HFFc6 (cell line): ENCODE measurements at places on chromosomes 2 and 18.

- H3K4me3 ChIP-seq = no peak overlapping the region
- H3K36me3 ChIP-seq = peaks cover 19% of the 10 kb centered on the region
- H3K27ac ChIP-seq = no peak overlapping the region
- peaks cover 42% of the 10 kb centered on the region for H3K4me1 ChIP-seq
- no peak for DNase-seq
Observed at GRCh38 chr2:120642646-120643045, 93.0 kb upstream of the GLI2 start.

- H3K4me1 ChIP-seq = peaks cover 30% of the 10 kb centered on the region
- no peak for DNase-seq
- no peak overlapping the region for H3K27ac ChIP-seq
Observed at GRCh38 chr18:28457784-28458183, 280.9 kb upstream of the CDH2 start.

DNA sequence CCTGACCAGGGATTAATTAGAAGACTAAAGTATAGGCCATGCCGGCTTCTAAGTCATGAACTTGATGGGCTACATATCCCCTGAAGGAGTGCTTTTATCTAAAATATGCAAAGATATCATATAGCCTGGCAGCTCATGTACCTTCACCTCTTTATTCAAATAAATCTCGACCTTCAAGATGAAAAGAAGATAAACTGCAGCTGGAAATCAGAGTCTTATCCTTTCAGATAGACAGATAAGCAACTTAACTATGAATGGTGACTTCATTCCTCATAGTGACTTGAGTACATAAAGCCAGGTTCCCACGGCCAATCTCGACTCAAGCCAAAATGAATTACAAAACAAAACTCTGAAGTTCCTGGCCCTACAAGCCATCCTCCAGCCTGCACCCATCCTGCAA lies 165.3 kb upstream of the KLHL29 start:
- no peak for DNase-seq
- H3K4me1 ChIP-seq = no peaks in the 10 kb centered on the region
- no peak overlapping the region for H3K4me3 ChIP-seq
- peaks cover 1% of the 10 kb centered on the region; the same call in 1 of the 2 replicates for H3K27me3 ChIP-seq

- no peak for DNase-seq
- peaks cover 20% of the 10 kb centered on the region for H3K27me3 ChIP-seq
- H3K27ac ChIP-seq = no peak overlapping the region
Observed at GRCh38 chr2:73925033-73925704, 1.5 kb upstream of the DGUOK start.

DNA sequence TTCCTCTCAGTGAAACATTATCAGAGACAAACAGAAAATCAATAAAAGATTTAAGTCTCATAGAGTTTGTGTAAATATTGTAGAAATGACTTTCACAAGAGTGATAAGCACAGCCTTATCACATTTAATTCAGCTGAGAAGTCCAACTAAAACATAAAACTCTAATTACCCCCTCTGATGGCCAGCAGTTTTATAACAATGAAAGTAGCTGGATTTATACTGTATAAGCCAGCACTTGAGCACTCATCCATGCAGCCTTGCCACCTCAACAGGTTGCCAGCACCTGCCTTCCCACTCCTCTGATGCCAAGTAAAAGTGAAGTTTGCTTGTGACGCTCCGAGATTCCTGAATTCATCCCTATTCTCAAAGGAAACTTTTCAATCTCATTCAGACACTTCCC lies 103.0 kb upstream of the STK39 start:
- peaks cover 5% of the 10 kb centered on the region; the same call in 1 of the 2 replicates for H3K4me1 ChIP-seq
- H3K36me3 ChIP-seq = no peaks in the 10 kb centered on the region
- H3K27me3 ChIP-seq = no peaks in the 10 kb centered on the region; the same call in 1 of the 2 replicates
- DNase-seq = no peak

- peaks cover 8% of the 10 kb centered on the region for H3K27me3 ChIP-seq
- peak; percentile 90 for DNase-seq
- peak overlapping the region; percentile 69 for H3K27ac ChIP-seq
- H3K4me1 ChIP-seq = peaks cover 41% of the 10 kb centered on the region
- H3K4me3 ChIP-seq = peak overlapping the region; percentile 77
- H3K36me3 ChIP-seq = peaks cover 5% of the 10 kb centered on the region
Observed at GRCh38 chr18:10519999-10520935, 5.6 kb upstream of the NAPG start.

DNA sequence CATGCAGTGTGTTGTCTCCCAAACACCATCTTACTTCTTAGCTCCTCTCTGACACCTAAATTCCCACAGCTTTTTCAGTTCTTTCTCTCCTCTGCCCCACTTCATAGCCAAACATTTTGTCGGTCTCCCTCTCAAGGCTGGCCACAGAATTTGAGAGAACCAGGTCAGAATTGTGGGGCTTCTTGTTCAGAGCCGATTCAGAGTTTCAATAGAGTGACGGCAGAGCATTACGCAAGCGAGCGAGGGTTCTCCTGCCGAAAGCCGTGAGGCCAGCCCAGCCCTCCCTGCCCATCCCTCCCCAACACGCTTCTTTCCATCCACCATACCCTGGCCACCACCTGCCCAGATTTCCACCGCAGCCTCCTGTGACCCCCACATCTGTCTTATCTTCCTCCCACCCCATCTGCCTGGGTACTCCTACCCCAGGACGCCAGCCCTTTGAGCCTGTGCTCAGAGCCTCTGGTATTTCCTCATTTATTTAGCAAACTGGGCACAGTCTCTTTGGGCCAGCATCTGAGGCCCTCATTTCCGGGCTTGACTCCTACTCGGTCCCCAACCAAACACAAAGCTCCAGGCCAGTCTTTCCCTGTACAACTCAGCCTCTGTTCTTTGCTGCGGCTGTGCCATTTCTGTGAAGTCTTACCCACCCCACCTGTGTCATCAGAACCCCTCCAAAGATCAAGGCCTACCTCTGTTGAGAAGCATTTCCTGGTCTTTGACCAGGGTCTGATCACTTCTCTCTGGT lies 70.0 kb upstream of the MAP4K4 start:
- H3K4me1 ChIP-seq = no peaks in the 10 kb centered on the region; the same call in 1 of the 2 replicates
- no peak overlapping the region for H3K4me3 ChIP-seq
- no peak for DNase-seq
- no peak overlapping the region for H3K27ac ChIP-seq

DNA sequence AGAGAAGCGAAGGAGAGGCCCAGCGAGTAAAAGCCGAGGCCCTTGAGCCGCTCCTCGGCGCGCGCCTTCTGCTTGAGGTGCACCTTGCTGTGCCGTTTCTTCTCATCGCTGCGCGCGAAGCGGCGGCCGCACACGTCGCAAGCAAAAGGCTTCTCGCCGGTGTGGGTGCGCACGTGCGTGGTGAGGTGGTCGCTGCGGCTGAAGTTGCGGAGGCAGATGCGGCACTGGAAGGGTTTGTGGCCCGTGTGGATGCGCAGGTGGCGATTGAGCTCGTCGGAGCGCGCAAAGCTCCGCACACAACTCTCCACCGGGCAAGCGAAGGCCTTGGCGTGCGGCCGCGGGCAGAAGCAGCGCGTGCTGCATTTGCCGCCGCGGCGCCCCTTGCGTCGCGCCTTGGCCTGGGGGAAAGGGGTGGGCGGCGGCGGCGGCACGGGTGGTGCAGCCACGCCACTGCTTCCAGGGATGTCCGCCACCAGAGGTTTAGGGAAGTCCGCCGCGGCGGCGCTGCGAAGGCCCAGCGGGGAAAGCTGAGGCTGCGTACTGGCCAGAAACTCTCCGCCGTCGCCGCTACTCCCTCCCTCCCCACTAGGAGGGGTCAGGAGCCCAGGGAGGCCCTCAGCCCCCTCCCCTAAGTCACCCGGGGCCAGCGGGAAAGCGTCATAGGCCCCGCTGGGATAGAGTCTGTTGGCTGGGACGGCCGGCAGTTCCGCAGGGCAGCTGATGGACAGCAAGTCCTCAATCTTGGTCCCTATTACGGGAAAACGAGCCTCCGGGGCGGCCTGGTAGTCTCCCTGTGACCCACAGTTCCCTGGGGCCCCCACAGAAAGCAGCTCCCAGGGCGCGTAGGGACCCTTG lies 1.7 kb downstream of the EGR4 start:
- H3K27ac ChIP-seq = no peak overlapping the region
- DNase-seq = no peak
- H3K4me1 ChIP-seq = no peaks in the 10 kb centered on the region; the same call in 1 of the 2 replicates

DNA sequence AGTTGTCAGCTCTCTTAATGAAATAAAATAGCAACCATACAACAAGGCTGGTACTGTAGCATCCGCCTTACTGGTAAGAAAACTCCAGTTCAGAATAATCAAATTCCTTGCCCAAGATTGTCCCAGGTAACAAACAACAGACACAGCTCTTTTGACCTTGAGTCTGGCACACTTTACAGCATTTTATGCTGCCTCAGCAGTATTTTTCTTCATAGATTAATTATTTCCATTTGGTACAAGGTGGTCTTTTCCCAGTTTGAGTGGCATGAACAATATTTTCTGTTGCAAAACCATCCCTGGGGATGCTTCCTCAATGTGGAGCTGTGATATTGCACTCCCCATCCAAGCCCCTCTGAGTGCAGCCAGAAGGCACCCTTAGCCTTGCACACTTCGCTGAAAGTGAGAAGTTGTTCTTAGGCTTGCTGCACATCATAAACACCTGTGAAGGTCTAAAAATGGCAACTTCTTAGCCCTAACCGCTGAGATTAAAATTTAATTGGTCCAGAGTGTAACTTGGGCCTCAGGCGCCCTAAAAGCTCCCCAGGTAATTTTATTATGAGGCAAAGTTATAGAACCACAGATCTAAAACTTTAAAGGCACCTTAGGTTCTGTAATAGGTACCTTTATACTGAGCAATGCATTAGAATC lies 523.3 kb downstream of the CMPK2 start:
- H3K27me3 ChIP-seq = peaks cover 2% of the 10 kb centered on the region; the same call in 1 of the 2 replicates
- H3K27ac ChIP-seq = no peak overlapping the region
- H3K4me1 ChIP-seq = no peaks in the 10 kb centered on the region
- no peak overlapping the region for H3K4me3 ChIP-seq

DNA sequence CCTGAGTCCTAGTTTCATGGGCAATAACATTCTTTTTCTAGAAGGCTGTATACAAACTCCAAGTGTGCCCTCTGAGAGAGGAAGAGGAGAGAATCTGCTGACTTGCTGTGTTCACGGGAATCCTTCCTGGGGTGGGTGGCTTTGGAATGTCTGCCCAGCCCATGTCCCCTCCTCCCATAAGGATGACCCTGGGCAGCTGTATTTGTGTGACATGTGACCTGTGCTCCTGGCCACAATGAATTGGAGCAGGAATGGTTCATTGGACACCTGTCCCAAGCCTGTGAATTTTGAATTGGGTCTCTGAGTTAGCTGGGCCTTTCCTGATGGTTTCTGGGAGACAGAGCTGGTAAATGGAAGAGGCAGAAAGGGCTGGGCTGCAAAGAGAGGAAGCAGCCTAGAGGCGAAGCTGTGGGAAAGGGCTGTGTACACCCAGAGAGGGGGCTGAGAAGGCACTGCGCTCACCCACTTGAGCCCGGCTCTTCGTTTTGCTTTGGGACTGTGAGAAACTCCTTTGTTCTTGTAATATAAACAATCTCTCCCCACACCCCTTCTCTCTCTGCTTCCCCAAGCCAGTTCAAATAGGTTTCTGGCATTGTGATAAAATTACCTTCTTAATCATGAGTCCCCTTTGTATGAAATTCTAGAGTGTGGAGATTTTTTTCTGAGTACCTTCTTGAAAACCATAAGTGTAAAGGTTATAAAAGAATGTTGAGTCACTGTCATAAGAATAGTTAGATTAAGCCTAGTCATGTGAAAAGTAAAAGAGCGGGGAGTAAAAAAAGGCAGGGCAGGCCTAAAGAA lies 49.8 kb downstream of the SLC4A5 start:
- no peak overlapping the region for H3K27ac ChIP-seq
- H3K36me3 ChIP-seq = peaks cover 4% of the 10 kb centered on the region; the same call in 1 of the 2 replicates
- peaks cover 25% of the 10 kb centered on the region for H3K27me3 ChIP-seq
- H3K4me3 ChIP-seq = no peak overlapping the region
- no peaks in the 10 kb centered on the region; the same call in 1 of the 2 replicates for H3K4me1 ChIP-seq
- DNase-seq = no peak

GRCh38 chr2:151973013-151973900 lies 125.6 kb downstream of the CACNB4 start:
- no peaks in the 10 kb centered on the region for H3K4me1 ChIP-seq
- H3K36me3 ChIP-seq = no peaks in the 10 kb centered on the region
- peaks cover 26% of the 10 kb centered on the region for H3K27me3 ChIP-seq
- no peak overlapping the region for H3K27ac ChIP-seq
- DNase-seq = no peak

DNA sequence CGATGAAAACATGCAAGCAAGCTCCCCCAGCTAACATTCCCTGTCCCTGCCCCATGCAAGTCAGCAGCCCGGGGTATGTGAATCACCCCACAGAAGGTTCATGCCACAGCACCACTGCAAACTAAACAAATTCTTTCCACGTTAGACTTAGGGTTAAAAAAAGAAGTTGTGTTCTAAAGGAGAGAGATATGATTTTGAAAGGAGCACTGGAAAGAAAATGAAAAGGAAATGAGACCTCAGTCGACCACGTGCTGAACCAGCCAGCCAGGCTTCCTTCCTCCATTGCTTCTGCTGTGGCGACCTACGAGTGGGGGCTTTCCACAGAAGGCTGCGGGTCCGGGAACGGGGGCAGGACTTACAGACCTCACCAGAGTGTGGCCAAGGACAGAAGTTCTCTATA lies 52.0 kb downstream of the ARL4C start:
- H3K27ac ChIP-seq = peak overlapping the region; percentile 99
- peaks cover 17% of the 10 kb centered on the region; the same call in 1 of the 2 replicates for H3K36me3 ChIP-seq
- H3K4me3 ChIP-seq = peak overlapping the region; percentile 80
- no peaks in the 10 kb centered on the region; the same call in none of the 2 replicates for H3K27me3 ChIP-seq
- peak; percentile 95 for DNase-seq

DNA sequence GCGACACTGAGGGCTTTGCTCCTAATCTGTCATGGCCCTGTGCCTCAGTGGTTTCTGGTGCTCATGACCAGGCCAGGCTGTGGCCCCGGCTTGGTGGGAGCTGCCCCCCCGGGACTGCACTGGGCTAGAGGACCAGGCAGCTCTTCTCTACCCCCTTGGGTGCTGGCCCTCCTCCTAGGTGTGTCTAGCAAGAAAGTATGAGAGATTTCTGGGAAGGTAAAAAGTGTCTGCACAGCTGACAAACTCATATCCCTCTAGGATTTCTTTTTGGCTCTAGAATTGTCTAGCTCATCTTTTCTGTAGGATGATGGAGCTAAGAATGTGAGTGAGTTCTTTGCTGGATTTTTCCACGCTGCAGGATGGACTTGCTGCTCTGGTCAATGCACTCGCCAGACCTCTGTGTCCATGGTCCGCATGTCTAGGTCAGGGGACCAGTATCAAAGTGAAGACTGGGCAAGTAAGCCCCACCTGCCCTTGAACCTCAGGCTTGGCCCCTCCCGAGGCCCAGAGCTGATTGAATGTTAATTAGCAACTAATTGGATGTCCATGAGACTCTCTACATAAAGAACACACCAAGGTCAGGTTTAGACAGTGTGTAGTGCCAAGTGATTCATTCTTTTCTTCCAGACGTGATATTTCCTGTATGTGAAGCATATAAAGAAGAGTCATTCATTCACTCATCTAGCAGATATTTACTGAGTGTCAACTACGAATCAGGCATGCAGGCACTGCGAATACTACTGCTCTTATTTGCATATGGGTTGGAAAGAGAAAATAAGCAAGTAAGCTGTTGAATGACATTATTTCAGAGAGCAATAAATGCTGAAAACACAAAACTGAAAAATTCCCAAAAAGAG lies 15.6 kb upstream of the PSD4 start:
- peaks cover 19% of the 10 kb centered on the region for H3K4me1 ChIP-seq
- peak overlapping the region; percentile 79 for H3K4me3 ChIP-seq
- H3K27ac ChIP-seq = peak overlapping the region; percentile 22; the same call in 1 of the 2 replicates
- H3K27me3 ChIP-seq = peaks cover 6% of the 10 kb centered on the region
